ENCODE measurements at places on chromosomes 16 and 17. TPM values are rescaled to one million over a fixed set of nuclear protein-coding genes. Genes with fewer than 3 reads are reported as not detected.

Gene YPEL3
- total RNA-seq: 129 TPM

Gene IRX6
- 0.35 TPM for total RNA-seq

Gene RCVRN
- total RNA-seq: 0.24 TPM

Gene OTOP2
- total RNA-seq: not detected

Gene CCDC78
- 0.56 TPM for total RNA-seq

Gene SP6
- not detected for total RNA-seq

Gene NAGS
- total RNA-seq: 4.5 TPM

Gene KIF19
- 0.30 TPM for total RNA-seq

Gene ST6GALNAC1
- 2.4 TPM for total RNA-seq

Data from right atrium auricular region (tissue), 2 donors.